ENCODE measurements at places on chromosomes 7 and 10. TPM values are rescaled to one million over a fixed set of nuclear protein-coding genes. Genes with fewer than 3 reads are reported as not detected.

The COL28A1 gene
- 0.51 TPM for total RNA-seq

DNA sequence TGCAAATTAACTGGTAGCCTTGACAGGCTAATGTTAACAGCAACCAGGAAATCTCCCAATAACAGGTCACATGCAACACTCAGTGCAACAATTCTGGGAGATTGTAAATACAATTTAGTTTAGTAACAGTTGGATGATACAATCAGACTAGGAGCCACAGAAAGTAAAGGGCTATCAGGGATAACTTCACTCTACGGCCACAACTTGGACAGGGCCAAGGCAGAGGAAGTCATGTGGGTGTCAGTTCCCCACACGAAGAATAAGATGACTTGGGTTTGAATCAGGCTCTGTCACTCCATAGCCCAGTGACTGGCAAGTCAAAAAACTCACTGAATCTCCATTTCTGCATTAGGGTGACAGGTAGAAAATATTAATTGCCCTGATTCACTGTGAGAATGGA lies 217.3 kb upstream of the CCDC6 start:
- DNase-seq, result no peak

DNA sequence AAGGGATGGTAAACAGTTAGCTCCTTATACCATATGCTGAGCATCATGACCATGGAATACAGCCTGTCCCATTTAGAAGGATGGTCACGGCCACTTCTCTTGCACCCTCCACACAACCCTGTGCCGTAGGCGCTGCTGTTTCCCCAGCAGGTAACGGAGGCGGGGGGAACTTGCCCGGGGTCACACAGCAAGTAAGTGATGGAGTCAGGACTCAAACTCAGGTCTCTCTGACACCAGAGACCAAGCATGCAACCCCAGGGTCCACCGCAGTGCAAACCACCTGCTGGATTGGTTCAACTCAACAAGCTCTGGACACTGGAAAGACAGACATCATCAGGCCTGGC lies 71.6 kb downstream of the ZRANB1 start:
- no peak for DNase-seq

The ACHE gene
- total RNA-seq, result 2.1 TPM

DNA sequence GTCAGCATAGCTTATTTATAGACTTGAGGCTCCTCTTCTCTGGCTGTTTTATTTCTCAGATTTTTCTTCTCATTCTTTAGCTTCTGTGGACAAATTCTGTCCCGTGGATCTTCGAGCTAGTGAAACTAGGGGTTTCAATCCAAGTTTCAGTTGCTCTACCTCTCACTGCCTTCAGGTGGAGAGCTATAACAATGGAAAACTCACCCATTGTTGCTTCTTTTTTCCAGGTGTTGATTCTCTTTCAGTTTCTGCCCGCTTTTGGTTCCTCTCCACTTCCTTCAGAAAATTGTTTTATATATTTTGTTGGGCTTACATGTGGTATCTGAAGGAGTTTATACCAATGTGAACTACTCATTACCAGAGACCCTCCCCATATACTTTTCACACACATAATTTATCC lies 266.1 kb downstream of the TCF7L2 start:
- no peak for DNase-seq

The POLR2J2 gene
- 6.5 TPM for total RNA-seq

- DNase-seq, result no peak
Measured at GRCh38 chr7:125506331-125506730, 576.7 kb upstream of the POT1 start.

All from cardiac septum (tissue), 1 donor.